CD4-positive, alpha-beta T cell treated with Interferon alpha-2 for 1 hour (primary cell): ENCODE measurements at places on chromosomes 7 and 10.

GRCh38 chr7:47878662-47879061 is 69.6 kb downstream of the PKD1L1 start:
- no peak for DNase-seq

DNA sequence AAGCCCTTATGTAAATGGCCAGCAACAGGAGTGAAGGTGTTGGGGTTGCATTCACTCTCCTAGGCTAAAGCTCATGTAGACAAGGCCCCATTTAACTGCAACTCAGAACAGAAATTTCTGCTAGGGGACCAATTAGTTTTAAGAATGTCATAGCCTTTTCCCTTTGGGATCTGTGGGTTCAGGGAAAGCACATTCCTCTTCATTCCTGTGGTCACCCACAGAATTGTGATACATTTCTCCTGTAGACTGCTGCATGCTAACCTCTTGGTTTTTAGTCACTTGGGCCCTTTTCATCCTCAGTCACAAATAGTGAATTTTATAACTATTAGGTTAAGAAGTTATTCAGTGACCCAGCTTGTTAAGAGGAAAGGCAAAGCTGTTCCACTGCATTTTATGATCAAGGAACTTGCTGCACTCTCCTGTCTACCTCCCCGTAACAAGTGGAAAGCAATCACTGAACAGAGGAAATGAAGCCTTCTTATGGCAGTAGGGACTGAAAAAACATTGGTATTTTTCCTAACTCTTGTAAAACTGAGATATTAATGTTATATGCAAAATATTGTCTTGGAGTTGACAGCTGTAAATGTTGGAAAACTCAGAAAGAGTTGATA is 124.9 kb downstream of the SND1 start:
- no peak for DNase-seq

DNA sequence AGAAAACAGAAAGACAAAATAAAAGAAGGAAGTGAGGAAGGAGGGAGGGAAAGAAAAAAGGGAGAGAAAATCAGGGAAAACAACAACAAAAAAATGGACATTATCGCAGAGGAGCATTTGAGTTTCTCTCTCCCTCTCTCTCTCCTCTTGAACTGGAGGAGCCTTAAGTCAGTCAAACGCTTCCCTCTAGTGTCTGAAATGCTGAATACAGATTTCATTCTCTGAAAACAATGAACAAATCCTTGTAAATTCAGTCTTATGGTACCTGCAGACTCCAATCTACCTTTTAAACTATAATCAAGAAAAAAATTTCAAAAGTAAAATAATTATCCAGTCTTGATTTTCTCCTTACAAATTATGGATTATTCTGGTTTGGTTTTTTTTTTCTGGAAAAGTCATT is 89.2 kb upstream of the PFKP start:
- peak; percentile 6 for DNase-seq

GRCh38 chr7:110875346-110875745 is 215.6 kb upstream of the LRRN3 start:
- no peak for DNase-seq

DNA sequence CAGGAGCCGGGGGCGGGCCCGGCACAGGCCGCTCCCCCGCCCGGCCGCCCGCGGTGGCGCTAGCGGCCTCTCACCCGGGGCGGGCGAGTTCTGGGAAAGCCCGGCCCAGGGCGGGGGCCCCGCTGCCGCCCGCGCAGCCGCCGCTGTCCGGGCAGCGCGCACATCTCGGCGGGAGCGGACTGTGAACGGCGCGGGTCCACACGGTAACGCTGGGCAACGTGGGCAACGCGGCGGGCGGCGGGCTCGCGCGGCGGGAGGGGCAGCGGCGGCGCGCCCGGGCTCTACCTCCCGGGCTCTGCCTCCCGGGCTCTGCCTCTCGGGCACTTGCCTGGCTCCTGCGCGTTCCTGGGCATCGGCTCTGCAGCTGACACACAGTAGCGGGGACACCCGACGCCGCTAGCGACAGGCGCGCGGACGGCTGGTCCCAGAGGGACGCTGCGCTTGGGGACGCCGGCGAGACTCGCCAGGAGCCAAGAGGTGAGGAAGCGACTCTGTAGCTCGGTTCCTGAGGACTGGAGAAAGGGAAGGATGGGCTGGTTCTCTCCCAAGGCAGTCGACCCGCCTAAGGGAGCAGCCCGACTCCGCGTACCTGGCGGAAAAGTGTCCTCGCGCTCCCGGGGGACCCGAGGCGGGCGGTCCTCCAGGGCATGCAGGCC is at the start of gene PLCE1:
TSS of gene PLCE1 (plus strand) at position 150 of the 656 bp plus-strand sequence. CDS start 37,116 bp downstream, outside the sequence.
- no peak for DNase-seq

DNA sequence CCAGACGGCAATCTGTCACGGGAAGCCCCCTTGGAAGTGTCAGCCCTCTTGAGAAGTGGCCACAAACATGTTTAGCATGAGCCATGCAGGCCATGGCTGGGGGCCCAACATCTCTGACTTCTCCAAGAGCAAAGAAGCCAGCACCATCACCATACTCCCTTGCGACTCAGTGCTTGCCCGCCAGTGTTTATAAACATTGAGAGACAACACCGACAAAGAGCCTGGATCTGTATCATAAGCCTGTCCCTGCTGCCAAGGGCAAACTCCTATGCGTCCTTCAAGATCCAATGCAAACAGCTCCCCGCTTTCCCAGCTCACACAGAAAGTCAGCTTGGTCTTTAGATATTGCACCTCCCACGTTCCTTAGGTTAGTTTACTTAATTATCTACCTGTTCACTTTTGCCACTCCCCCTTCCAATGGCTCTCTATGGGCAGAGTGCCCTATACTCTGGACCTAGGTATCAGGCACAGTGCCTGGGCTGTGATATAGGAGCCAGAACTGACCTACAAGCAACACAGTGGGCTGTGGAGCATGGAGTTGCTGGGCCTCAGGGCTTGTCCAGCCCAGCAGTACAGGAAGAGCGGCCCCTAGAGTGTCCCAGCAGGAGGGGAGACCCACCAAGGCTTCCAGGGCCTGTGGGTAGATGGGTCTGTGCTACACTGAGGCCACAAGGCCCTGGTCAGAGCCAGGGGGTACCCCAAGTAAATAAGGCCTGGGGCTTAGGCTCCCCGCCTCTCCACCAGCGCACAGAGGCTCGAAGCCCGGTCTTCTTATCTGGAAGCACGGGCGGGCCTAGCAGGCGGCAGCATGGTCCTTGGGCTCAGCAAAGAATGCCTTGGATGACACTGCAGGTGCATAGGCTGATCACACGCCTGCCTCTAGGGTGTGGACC is 37.7 kb downstream of the CAMK2B start:
- no peak for DNase-seq

DNA sequence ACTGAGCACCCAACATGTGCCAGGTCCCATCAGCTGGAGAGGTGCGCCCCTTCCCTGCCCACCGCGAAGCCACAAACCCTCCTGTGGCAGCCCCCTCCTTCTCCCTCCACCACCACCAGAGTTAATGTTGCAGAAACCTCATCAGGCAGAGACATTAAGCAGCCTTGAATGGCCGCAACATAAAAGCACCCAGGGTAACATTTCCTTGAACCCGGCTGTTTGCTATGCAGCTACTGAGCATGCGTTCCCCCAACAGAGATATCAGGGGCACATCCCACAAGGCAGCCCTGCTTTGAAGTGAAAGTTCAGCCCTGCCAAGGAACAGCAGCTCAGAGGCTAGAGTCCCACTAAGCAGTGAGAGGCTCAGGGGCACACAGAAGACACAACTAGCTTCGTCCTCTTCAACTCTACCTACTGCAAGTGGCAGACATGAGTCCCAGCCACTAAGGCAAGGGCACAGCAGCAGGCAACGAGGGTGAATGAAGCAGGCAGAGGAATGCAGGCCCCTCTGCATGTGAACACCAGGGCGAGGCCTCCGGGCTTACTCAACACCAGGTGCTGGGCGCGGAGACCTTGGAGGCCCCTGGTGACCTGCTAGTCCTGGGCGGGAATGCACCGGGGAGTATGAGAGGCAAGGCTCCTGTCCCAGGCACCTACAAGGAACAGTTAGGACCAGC is 107.4 kb downstream of the SLIT1 start:
- DNase-seq, result no peak

- no peak for DNase-seq
Observed at GRCh38 chr10:97102441-97102840, 83.3 kb downstream of the SLIT1 start.

- no peak for DNase-seq
Observed at GRCh38 chr7:87506246-87507180, 31.0 kb upstream of the ABCB4 start.

DNA sequence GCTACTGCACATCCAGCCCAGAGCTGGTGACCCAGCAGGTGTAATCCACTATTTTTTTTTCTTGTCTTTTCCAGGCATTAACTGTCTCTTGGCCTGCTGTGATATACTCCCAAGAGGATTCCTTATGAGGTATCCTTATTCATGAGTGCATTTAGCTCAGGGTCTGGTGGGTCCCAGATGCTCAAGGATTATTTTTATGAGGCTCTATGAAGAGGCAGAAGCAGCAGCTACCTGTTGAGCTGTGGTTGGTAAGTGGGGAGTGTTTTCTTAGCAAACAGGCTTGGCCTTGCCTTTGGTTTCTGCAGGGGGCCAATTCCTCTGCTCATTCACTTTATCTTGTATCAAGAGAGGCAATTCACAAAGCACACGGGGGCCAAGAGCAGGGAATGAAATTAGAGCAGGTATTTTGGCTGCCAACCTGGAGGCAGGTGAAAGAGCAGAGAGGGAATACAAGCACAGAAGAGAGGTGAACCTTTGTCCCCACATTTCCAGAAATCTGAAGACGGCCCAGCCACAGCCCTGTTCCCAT is 221.6 kb downstream of the TMEM178B start:
- no peak for DNase-seq

DNA sequence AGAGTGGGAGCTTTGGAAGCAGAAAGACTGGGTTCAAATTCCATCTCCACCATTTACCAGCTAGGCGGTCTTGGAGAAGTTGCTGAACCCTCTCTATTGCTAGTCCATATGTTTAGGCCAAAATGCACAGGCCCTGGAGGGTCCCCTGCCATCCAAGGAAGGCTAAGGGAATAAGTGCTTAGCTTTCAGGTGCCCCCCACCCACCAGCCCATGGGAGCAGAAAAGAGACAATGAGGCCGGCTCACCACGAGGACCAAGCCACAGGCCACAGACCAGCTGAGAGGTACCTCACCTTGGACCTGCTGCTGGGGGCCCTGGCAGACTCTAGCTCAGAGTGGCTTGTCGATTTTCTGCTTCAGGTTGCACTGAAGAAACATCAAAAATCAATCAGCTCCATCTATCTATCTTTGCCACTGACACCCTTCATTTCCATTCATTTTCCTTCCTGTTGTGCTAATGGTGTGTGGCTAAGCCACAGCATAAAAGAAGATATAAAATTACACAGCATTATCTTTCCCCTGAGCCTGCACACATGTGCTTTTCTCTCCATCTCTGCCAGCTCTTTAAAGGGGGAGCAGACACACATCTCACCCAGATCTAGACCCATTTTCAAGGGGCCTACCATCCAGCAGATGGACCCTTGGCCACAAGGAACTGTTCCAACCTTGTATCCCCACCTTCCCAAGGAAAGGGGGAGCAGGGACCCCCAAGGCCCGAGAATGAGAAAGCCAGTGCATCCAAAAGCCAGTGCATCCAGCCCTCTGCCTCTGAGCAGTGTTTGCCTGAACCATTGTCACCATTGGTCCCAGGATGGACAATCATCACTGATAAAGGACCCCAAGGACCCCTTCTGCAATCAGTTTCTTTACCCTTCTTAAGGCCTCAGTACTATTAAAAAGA is 65.4 kb downstream of the GRID1 start:
- DNase-seq, result no peak

- DNase-seq, result no peak
Observed at GRCh38 chr7:26857506-26858240, 6.7 kb downstream of the SKAP2 start.

GRCh38 chr7:142168746-142169145 is 57.2 kb downstream of the MGAM2 start:
- no peak for DNase-seq

- DNase-seq, result no peak
Observed at GRCh38 chr7:77565917-77566316, 28.8 kb downstream of the PTPN12 start.

GRCh38 chr7:39623732-39624441 is 515 bp downstream of the RALA start:
- peak; percentile 4 for DNase-seq

DNA sequence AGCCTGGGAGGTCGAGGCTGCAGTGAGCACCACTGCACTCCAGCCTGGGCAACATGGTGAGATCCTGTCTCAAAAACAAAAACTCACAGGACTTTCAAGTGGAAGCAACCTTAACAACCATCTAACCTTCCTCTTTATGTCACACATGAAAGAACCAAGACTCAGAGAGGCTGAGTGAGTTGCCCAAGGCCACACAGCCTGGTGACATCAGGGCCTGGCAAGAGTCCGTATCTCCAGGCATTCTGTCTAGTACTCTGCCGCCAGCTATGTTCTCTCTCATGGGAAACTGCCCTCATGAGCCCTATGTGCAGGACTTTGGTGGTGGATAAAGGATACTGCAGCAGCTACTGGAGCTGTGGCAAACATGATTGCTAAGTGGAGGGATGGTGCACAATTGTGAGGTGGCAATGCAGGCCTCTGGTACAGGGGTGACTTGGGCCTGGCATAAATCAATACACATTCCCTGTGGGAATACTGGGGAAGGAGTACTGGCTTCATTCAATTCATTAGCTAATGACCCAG is 10.1 kb upstream of the CHCHD3 start:
- DNase-seq, result no peak

DNA sequence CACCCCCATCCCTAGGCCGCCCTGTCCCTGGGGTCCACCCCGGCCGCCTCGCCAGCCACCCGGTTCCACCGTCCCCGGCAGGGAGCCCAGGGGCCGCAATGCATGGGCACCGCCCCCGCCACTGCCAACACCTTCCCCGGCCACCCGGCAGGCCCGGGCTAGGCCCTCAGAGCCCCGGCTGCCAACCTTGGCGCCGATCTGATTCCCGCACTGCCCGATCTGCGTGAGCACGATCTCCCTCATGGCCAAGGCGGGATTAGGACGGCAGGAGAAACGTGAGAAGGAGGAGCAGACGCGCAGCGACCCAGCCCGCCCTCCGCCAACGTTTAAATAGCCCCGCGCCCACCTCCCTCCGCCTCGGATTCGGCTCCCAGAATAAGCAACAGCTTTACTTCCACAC is at the start of gene TUBB8:
TSS of gene TUBB8 (minus strand) at position 301 of the 400 bp plus-strand sequence. CDS start at position 243, 58 bp downstream.
- DNase-seq, result no peak

DNA sequence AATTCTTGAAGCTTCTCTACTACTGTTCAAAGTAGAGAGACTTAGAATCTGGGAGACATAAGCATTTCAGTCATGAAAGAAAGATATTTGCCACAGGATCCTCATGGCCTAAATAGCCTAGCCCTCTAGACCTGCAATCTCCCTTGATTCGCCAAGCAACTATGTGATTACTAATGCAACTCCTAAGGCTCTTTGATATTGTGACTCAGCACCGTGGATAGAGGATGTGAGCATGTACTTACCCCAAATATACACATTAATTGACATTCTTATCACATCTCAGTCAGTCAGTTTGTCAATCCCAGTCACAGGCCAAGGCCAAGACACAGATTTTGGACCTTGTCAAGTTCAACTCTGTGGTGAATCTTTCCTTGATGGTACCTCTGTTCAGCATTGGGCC is 42.6 kb downstream of the GPR37 start:
- DNase-seq, result no peak

GRCh38 chr10:1535301-1535965 is 201.9 kb downstream of the ADARB2 start:
- DNase-seq, result no peak

GRCh38 chr10:102401735-102402511 is 6.4 kb downstream of the NFKB2 start:
- DNase-seq, result no peak
